Naive thymus-derived CD8-positive, alpha-beta T cell (primary cell): ENCODE measurements at places on chromosomes 5 and 9. TPM values are rescaled to one million over a fixed set of nuclear protein-coding genes. Genes with fewer than 3 reads are reported as not detected.
A peak's percentile ranks its signal among the peaks of the same experiment; 100 is the strongest.

DNA sequence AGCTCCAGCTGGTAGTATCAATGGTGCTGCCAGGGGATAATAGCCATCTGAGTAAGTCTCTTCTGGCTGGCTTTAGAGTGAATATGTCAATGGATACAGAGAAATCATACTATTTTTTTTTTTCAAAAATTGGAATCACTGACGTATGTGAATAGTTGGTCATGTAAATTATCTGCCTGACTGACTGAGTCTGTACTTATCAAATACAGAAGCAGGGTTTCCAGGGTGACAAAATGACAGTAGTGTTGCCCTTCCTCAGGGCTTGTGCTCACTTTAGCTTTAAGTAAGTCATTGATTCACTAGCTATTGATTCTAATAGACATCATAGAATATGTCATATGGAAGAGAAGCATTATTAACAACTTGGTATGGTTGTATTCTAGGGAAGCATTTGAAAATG lies 126.0 kb upstream of the C6 start:
- no peaks in the 10 kb centered on the region for H3K27me3 ChIP-seq
- no peaks in the 10 kb centered on the region for H3K4me1 ChIP-seq
- DNase-seq, result no peak
- H3K27ac ChIP-seq, result no peak overlapping the region

- no peak overlapping the region for H3K4me3 ChIP-seq
- H3K36me3 ChIP-seq, result no peaks in the 10 kb centered on the region
- H3K4me1 ChIP-seq, result no peaks in the 10 kb centered on the region
- no peaks in the 10 kb centered on the region for H3K27me3 ChIP-seq
- no peak overlapping the region for H3K27ac ChIP-seq
- DNase-seq, result no peak
Measured at GRCh38 chr5:74081126-74081525, 455.1 kb downstream of the ARHGEF28 start.

DNA sequence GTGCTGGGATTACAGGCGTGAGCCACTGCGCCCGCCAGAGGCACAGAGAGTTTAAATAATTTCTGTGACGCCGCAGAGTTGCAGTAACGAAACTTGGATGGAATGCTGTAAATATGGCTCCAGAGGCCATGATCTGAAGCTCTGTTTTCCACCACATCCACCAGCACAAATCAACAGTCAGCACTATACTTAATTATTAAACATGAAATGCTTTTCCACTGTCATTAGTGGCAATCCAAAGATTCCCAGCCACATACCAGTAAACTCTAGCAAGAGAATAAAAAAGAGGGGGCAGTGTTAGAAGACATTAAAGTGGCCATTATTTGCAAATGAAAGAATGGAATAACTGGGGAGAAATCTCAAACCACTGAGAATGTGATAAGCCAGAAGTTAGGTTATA lies 242.5 kb downstream of the DIRAS2 start:
- no peak overlapping the region for H3K27ac ChIP-seq
- DNase-seq, result no peak
- no peaks in the 10 kb centered on the region for H3K36me3 ChIP-seq

- no peak for DNase-seq
- H3K27ac ChIP-seq, result no peak overlapping the region
- H3K4me3 ChIP-seq, result no peak overlapping the region
Measured at GRCh38 chr9:135088348-135088978, 995 bp downstream of the OLFM1 start.

DNA sequence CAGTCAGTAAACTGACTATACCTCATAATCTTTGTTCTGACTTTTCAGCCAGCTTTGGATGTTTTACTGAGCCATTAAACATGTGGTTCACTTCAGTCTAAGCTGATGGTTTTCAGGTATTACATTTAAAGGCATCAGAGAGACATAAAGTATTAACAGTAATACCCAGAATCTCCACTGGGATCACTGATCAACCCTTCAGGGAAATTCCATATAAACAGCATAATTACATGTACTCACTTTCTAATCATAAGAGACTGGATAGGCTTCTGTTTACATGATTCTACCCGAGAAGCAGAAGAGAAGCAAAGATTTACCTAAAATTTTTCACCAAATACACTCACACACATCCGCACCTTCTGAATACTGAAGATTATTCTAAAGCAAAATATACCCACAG lies 186.7 kb upstream of the FREM1 start:
- DNase-seq, result no peak
- no peaks in the 10 kb centered on the region for H3K27me3 ChIP-seq
- H3K4me1 ChIP-seq, result no peaks in the 10 kb centered on the region
- no peaks in the 10 kb centered on the region for H3K36me3 ChIP-seq
- no peak overlapping the region for H3K4me3 ChIP-seq

DNA sequence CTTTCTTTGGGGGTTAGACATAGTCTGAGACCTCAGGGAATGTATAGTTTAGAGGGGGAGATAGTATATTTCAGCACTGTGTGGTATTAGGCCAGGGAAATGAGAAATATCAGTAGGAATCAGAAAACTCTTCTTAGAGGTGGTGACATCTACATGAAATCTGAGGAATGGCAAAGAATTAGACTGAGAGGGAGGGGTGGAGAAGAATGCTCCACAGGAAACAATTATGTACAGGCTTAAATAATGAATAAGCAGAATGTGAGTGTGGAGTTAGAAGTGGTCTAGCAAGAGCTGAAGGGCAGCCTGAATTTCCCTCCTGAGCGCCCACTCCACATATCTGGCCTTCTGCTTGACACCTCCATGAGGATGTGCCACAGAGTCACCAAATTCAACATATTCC lies 3.6 kb upstream of the MACIR start:
- DNase-seq, result no peak
- H3K4me1 ChIP-seq, result peaks cover 8% of the 10 kb centered on the region
- H3K27ac ChIP-seq, result no peak overlapping the region
- H3K27me3 ChIP-seq, result peaks cover 36% of the 10 kb centered on the region
- H3K4me3 ChIP-seq, result no peak overlapping the region

DNA sequence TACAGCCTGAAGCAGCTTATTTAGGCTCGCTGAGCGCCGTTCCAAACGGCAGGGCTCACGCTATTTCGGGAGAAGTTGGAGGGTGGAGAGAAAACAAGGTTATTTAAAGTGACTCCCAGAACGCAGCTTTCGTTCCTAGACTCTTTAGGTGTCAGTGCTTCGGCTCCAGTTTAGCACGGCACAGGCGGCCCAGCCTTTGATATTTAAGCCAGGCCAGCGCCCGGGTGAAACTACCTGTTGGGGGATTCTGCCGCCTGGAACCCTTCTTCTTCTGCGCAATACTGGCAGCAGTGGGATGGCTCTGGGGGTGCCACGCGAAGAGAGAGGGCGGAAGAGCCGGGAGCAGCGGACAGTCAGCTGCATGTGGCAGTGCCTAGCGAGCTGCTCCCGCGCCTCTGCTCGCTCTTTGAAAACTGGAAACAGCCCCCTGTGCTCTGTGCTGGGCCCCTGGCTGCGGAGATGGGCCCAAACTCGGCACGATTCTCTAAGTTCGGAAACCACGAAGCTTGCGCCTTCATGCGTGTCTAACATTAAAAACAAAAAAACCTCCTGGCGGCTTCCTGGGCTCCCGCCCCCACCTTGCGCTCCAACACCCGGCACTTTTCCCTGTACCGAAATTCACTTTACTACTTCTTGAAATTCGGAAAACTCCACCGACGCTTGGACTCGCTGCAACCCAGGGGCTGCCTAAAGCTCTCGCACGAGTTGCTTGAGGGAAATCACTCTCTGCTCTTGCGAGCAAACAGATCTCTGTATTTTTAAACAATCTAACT lies 34.6 kb upstream of the NFIB start:
- H3K4me3 ChIP-seq, result no peak overlapping the region
- peaks cover 13% of the 10 kb centered on the region for H3K4me1 ChIP-seq
- H3K27me3 ChIP-seq, result peaks cover 66% of the 10 kb centered on the region
- no peaks in the 10 kb centered on the region for H3K36me3 ChIP-seq
- DNase-seq, result no peak
- H3K27ac ChIP-seq, result no peak overlapping the region

GRCh38 chr5:111557111-111557510 lies 44.8 kb upstream of the STARD4 start:
- H3K4me1 ChIP-seq, result peaks cover under 1% of the 10 kb centered on the region
- H3K27me3 ChIP-seq, result peaks cover 4% of the 10 kb centered on the region
- no peak overlapping the region for H3K27ac ChIP-seq

DNA sequence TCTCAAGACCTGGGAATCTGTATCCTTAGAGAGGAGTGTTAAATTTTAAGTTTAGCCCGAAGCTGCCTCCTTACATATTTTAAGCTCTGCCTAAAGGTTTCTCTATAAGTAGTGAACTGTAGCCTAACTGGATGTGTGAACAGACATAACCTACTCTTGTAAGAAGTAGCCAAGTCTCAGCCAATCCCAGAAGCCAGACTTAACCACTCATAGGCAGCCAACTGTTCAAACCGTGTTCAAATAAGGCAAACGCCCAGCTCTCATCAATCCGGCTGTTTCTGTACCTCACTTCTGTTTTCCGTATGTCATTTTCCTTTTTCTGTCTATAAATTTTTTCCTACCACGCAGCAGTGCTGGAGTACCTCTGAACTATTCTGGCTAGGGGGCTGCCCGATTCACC lies 58.7 kb upstream of the HRH2 start:
- peaks cover 8% of the 10 kb centered on the region for H3K4me1 ChIP-seq
- H3K36me3 ChIP-seq, result no peaks in the 10 kb centered on the region

DNA sequence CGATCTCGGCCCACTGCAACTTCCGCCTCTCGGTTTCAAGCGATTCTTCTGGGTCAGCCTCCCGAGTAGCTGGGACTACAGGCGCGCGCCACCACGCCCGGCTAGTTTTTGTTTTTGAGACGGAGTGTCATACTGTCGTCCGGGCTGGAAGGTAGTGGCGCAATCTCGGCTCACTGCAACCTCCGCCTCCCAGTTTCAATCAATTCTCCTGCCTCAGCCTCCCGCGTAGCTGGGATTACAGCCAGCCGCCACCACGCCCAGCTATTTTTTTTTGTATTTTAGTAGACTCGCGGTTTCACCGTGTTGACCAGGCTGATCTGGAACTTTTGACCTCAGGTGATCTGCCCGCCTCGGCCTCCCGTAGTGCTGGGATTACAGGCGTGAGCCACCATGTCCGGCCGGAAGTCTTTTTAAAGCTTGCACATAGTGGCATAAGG lies 1.2 kb downstream of the SMC5 start:
- H3K27ac ChIP-seq, result peak overlapping the region; percentile 98
- peaks cover 72% of the 10 kb centered on the region for H3K4me1 ChIP-seq
- H3K36me3 ChIP-seq, result peaks cover 4% of the 10 kb centered on the region
- H3K4me3 ChIP-seq, result peak overlapping the region; percentile 93
- no peak for DNase-seq
- no peaks in the 10 kb centered on the region for H3K27me3 ChIP-seq

DNA sequence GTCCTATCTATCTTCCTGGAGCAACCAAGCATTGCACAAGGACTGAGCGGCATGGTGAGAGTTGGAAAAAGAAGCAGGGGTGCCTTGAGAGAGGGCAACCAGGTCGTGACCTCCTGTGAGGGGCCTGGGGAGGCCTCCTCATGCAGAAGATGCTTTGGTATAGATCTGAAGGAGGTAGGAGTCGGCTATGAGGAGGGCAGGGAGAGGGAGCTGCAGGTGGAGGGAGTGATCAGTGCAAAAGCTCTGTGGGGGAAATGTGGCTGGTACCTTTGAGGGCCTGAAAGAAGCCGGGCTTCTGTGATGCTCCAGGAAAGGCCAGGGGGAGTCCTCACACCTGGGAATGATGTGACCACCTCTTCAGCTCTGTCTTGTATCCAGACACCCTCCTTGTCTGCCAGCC lies 3.6 kb upstream of the SLC25A48 start:
- H3K36me3 ChIP-seq, result peaks cover 4% of the 10 kb centered on the region
- no peak overlapping the region for H3K4me3 ChIP-seq
- peaks cover 29% of the 10 kb centered on the region for H3K27me3 ChIP-seq
- no peak overlapping the region for H3K27ac ChIP-seq
- no peak for DNase-seq
- peaks cover 5% of the 10 kb centered on the region for H3K4me1 ChIP-seq

GRCh38 chr5:54521856-54522479 lies 4.4 kb downstream of the SNX18 start:
- H3K27me3 ChIP-seq, result no peaks in the 10 kb centered on the region
- H3K36me3 ChIP-seq, result no peaks in the 10 kb centered on the region
- H3K4me3 ChIP-seq, result peak overlapping the region; percentile 80
- H3K4me1 ChIP-seq, result peaks cover 4% of the 10 kb centered on the region

- peak overlapping the region; percentile 91 for H3K27ac ChIP-seq
- H3K4me3 ChIP-seq, result peak overlapping the region; percentile 58
- H3K4me1 ChIP-seq, result peaks cover 34% of the 10 kb centered on the region
- no peaks in the 10 kb centered on the region for H3K27me3 ChIP-seq
Measured at GRCh38 chr5:32020271-32020670, 153.8 kb downstream of the GOLPH3 start.

DNA sequence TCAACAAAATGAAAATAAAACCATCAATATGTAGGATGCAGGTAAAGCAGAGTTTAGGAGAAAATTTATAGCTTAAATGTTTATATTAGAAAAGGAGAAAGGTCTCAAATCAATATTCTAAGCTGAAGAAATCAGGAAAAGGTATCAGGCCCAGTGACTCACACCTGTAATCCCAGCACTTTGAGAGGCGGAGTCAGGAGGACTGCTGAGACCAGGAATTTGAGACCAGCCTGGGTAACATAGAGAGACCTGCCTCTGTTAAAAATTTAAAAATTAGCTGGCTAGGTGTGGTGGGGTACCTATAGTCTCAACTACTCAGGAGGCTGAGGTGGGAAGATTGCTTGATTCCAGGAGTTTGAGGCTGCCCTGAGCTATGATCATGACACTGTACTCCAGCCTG lies 32.2 kb downstream of the CCDC69 start:
- H3K4me1 ChIP-seq, result peaks cover 42% of the 10 kb centered on the region
- H3K36me3 ChIP-seq, result peaks cover 44% of the 10 kb centered on the region
- H3K27me3 ChIP-seq, result no peaks in the 10 kb centered on the region
- peak overlapping the region; percentile 24 for H3K4me3 ChIP-seq
- DNase-seq, result no peak
- H3K27ac ChIP-seq, result peak overlapping the region; percentile 73

DNA sequence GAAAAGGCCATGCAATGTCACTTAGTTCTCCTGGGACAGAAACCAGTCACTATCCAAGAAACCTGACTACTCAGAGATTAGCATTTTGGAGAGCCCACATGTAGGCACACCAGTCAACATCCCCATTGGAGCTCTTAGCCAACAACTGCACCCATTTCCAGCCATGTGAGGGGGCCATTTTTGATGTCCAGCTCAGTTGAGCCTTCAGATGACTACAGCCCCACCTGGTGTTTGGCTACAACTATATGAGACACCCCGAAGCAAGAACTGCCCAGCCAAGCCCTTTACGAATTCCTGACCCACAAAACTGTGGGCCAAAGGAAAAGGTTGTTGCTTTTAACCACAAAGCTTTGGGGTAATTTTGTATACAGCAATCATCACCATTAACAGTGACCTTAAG lies 300.1 kb downstream of the ASTN2 start:
- H3K36me3 ChIP-seq, result no peaks in the 10 kb centered on the region
- no peaks in the 10 kb centered on the region for H3K4me1 ChIP-seq
- no peak overlapping the region for H3K27ac ChIP-seq
- no peak overlapping the region for H3K4me3 ChIP-seq
- no peaks in the 10 kb centered on the region for H3K27me3 ChIP-seq

GRCh38 chr5:78659114-78659513 lies 10.5 kb upstream of the LHFPL2 start:
- no peak overlapping the region for H3K4me3 ChIP-seq
- DNase-seq, result no peak
- no peaks in the 10 kb centered on the region for H3K36me3 ChIP-seq
- no peaks in the 10 kb centered on the region for H3K4me1 ChIP-seq
- H3K27ac ChIP-seq, result no peak overlapping the region

- H3K36me3 ChIP-seq, result no peaks in the 10 kb centered on the region
- H3K27ac ChIP-seq, result no peak overlapping the region
- H3K4me1 ChIP-seq, result no peaks in the 10 kb centered on the region
- H3K4me3 ChIP-seq, result no peak overlapping the region
- no peak for DNase-seq
Measured at GRCh38 chr5:167945542-167946384, 345.7 kb upstream of the WWC1 start.

PRDM9 gene
- not detected for polyA plus RNA-seq

HTR1A gene
- polyA plus RNA-seq, result not detected

KIF4B gene
- polyA plus RNA-seq, result not detected

GNAQ gene
- 9.9 TPM for polyA plus RNA-seq

CTSV gene
- polyA plus RNA-seq, result not detected

TARS1 gene
- polyA plus RNA-seq, result 55.6 TPM

PCDHAC2 gene
- not detected for polyA plus RNA-seq

PHYHD1 gene
- 6.2 TPM for polyA plus RNA-seq
